ENCODE measurements at places on chromosomes 6 and 20. TPM values are rescaled to one million over a fixed set of nuclear protein-coding genes. Genes with fewer than 3 reads are reported as not detected.

DUSP22 gene
- 14.3 TPM for total RNA-seq

TMX4 gene
- total RNA-seq = 18.8 TPM

PRRT1 gene
- total RNA-seq = 0.58 TPM

PSORS1C1 gene
- 4.6 TPM for total RNA-seq

CDSN gene
- 0.05 TPM for total RNA-seq

TREML1 gene
- not detected for total RNA-seq

KIFC1 gene
- total RNA-seq = 41.9 TPM

FILIP1 gene
- 0.28 TPM for total RNA-seq

METTL24 gene
- total RNA-seq = not detected

FOXQ1 gene
- total RNA-seq = 5.3 TPM

C20orf202 gene
- not detected for total RNA-seq

SRC gene
- 108 TPM for total RNA-seq

HEY2 gene
- 0.03 TPM for total RNA-seq

PDE10A gene
- 22.6 TPM for total RNA-seq

MATN4 gene
- 0.12 TPM for total RNA-seq

ADAT2 gene
- total RNA-seq = 3.6 TPM

SLC17A2 gene
- not detected for total RNA-seq

TRIM39 gene
- total RNA-seq = 6.9 TPM

BANF2 gene
- not detected for total RNA-seq
